ENCODE measurements at places on chromosomes 7 and 10.

- DNase-seq = no peak
These were observed 27.4 kb upstream of the ATRNL1 start for GRCh38 chr10:115065801-115066200.

- no peak for DNase-seq
These were observed 41.3 kb upstream of the GGCT start for GRCh38 chr7:30545791-30546555.

DNA sequence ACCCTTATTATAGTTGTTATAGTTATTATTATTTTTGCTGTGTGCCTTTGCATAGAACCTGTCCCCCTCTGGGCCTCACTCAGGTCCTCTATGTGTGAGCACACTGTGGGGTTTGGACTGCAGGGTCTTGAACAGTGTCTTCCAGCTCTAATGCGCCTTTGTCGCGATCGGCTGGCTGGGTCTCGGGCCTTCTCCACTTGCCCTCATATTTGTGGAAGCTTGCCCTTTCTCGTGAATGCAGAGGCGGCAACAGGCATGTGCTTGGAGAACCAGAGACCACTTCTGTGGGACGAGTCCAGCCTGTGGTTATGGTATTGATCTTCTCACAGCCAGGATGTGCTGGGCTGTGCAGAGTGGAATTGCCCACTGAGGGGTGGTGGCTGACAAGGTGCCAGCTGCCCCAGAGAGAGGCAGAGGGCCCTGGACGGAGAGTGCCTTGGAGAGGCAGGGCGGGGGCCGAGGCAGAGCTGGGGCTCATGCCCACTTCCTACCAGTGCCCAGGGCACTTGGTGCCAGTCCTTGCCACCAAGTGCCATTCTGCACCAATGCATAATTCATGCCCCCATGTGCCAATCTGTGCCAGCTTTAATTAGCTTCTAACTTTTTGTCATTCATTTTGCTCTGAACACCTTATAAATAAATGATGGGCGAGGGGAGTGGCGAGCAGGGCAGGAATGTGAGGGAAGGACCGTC lies 6.8 kb upstream of the CDH23 start:
- no peak for DNase-seq

DNA sequence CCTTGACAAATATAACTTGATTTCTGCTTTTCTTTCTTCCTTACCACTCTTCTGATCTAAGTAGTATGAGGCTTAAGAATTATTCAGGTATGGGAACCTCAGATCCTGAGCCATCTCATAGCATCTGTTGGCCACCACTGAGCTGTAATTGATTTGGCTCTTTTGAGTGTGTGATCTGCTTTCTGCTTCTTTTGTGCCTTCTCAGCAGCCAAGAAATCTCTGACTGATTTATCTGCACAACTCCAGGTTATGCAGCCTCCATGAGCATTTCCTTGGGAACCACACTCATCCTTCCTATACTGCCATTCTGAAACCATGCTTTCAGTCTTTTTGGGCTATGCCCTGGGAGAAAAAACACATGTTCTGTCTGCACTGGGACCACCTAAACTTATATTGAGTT lies 178.0 kb upstream of the FAM3C start:
- no peak for DNase-seq
